Activated CD4-positive, alpha-beta T cell treated with anti-CD3 and anti-CD28 coated beads, Interleukin-2, amount 10 ng/mL, durations not matched to agents 7 days and 5 days (primary cell): ENCODE measurements at places on chromosomes 5 and 9. TPM values are rescaled to one million over a fixed set of nuclear protein-coding genes. Genes with fewer than 3 reads are reported as not detected.
A peak's percentile ranks its signal among the peaks of the same experiment; 100 is the strongest.

DNA sequence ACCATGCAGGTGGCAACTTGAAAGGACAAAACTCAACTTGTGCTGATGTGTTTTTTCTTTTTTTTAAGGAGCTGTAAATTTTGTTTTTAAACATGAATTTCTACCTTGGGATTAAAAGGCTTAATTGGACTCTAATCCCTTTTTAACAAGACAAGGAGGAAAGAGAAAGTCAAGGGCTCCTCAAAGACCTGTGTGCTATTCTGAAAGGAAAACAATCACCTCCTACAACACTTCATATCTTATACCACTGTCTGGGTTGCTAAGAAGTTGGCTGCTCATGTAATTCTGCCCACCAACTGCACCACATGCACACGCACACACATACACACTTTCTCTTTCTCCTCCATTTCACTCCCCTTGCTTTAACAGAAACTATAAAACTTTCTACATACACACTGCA is 78.6 kb downstream of the SH3RF2 start:
- peaks cover 13% of the 10 kb centered on the region for H3K27me3 ChIP-seq
- peaks cover 12% of the 10 kb centered on the region for H3K4me1 ChIP-seq
- H3K27ac ChIP-seq: no peak overlapping the region
- no peak overlapping the region for H3K4me3 ChIP-seq

GRCh38 chr5:1824903-1825841 is 24.0 kb downstream of the NDUFS6 start:
- no peaks in the 10 kb centered on the region for H3K27me3 ChIP-seq
- no peaks in the 10 kb centered on the region for H3K4me1 ChIP-seq
- no peak overlapping the region for H3K4me3 ChIP-seq
- H3K27ac ChIP-seq: no peak overlapping the region
- no peak for DNase-seq
- H3K36me3 ChIP-seq: peaks cover 17% of the 10 kb centered on the region

DNA sequence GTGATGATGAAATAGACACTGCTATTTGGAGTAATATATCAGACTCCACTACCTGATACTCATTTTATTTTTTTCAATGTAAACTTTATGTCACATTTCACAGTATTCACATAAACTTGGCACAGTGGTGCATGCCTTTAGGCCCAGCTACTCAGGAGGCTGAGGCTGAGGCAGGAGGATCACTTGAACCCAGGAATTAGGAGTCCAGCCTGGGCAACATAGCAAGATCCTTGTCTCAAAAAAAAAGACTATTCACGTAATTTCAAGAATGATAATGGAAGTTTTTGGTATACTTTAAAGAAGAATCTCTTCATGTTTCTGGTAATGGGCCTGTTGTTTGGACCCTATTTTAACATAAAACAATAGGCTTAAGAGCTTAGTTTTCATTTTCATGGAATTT is 47.4 kb downstream of the SLC25A51 start:
- no peak overlapping the region for H3K27ac ChIP-seq
- H3K36me3 ChIP-seq: peaks cover 20% of the 10 kb centered on the region
- H3K4me1 ChIP-seq: no peaks in the 10 kb centered on the region
- DNase-seq: no peak
- H3K4me3 ChIP-seq: no peak overlapping the region

The PKD2L2 gene
- not detected for total RNA-seq

The GARNL3 gene
- total RNA-seq: 2.0 TPM

The CDO1 gene
- not detected for total RNA-seq

The STC2 gene
- 11.7 TPM for total RNA-seq

The PFN3 gene
- total RNA-seq: not detected

The BRINP1 gene
- total RNA-seq: not detected

DNA sequence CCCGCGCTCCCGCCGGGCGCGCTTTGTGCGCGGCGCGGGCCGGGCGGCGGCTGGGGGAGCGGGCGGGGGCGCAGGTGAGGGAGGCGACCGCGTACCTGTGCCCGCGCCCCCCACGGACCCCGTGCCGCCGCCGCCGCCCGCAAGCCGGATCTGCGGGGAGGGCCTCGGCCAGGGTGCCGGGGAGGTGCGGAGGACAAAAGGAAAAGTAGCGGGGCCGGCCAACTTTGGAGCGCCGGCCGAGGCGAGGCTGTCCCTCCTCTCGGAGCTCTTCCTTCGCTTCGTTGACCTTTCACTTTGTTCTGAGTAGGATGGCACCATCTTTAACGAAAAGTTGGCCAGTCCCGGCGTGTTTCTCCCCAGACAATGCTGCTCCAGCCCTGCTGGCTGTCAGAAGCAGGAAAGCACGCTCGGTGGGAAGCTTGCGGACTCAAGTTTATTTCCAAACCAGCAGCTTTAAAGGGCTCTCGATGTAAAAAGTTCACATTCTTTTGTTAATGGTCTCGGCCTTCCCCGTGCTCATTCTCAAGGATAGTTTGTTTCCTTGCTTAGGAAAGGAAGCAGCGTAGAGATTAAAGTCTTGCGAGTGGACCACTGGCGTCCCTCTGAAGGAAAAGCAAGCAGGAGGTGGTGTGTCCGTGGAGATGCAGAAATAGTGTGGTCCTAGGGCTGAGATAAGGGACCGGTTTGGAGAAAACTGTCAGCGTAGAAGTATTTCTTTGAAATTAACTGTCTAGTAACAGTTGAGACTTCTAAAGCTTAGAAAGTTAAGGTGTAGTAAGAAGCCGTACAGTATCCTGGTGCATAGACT is 639 bp downstream of the EHMT1 start:
- DNase-seq: peak; percentile 39
- peaks cover 41% of the 10 kb centered on the region for H3K4me1 ChIP-seq
- H3K36me3 ChIP-seq: peaks cover 30% of the 10 kb centered on the region
- no peaks in the 10 kb centered on the region for H3K27me3 ChIP-seq
- H3K27ac ChIP-seq: peak overlapping the region; percentile 89

The PHYHD1 gene
- total RNA-seq: 2.2 TPM

The DEPDC1B gene
- 51.1 TPM for total RNA-seq

The DNAI1 gene
- total RNA-seq: not detected

- no peak overlapping the region for H3K27ac ChIP-seq
- peaks cover 44% of the 10 kb centered on the region for H3K27me3 ChIP-seq
- H3K36me3 ChIP-seq: no peaks in the 10 kb centered on the region
- H3K4me1 ChIP-seq: peaks cover 9% of the 10 kb centered on the region
- H3K4me3 ChIP-seq: peak overlapping the region; percentile 44
- DNase-seq: no peak
Measured at GRCh38 chr5:149271195-149271715, 404 bp upstream of the AFAP1L1 start.

DNA sequence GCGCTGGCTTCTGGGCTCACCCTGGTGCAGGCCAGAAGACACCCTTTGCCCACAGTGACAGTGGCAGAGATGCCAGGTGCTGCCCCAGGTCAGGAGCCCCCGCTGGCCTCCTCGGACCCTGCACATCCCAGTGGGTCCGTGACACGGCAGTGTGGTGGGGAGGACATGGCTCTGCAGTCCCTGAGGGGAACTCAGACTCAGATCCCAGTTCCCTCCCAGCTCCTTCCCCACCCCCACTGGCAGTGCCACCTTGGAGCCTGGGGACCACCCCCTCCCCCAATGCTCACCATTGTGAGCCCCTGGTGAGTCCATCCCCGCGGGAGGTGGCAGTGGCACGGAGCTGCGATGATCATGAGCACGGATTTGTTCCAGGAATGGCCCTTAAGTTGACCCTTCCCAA is 562 bp upstream of the CCDC187 start:
- H3K36me3 ChIP-seq: no peaks in the 10 kb centered on the region
- DNase-seq: no peak
- H3K4me1 ChIP-seq: peaks cover 3% of the 10 kb centered on the region
- H3K27me3 ChIP-seq: peaks cover 4% of the 10 kb centered on the region
